ENCODE measurements at places on chromosomes 1 and 21. TPM values are rescaled to one million over a fixed set of nuclear protein-coding genes. Genes with fewer than 3 reads are reported as not detected.

Gene SPRR2B
- not detected for total RNA-seq

Gene KLHL20
- total RNA-seq, result 28.7 TPM

Gene OR2M3
- not detected for total RNA-seq

Gene TMED5
- 43.7 TPM for total RNA-seq

Gene MAST2
- total RNA-seq, result 9.7 TPM

Gene LZIC
- total RNA-seq, result 28.6 TPM

Gene CENPL
- total RNA-seq, result 8.3 TPM

Gene SYCP1
- total RNA-seq, result not detected

Gene LEPROT
- 21.7 TPM for total RNA-seq

Gene PARS2
- total RNA-seq, result 0.85 TPM

DNA sequence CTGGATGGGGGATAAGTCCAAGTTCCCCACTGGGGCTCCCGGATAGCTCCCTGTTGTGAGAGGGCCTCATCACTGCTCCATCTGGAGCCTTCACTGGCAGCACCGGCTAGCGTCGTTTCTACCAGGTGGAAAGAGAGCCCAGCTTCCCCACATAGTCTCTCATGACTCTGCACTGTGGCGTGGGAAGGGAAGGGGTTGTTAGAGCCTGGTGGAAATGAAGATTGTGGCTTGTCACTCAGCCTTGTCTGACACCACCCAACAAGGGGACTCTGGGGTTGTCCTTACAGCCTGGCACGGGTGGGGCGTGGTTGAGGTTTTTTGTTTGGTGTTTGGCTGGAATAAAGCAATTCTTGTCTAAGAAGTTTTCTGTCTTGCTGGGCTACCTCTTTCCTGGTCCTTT lies 94.6 kb downstream of the ADARB1 start:
- no peak for DNase-seq

- DNase-seq, result no peak
Observed at GRCh38 chr21:28018741-28019669, 973.7 kb downstream of the LTN1 start.

GRCh38 chr1:34013136-34013535 lies 149.3 kb downstream of the HMGB4 start:
- DNase-seq, result no peak

DNA sequence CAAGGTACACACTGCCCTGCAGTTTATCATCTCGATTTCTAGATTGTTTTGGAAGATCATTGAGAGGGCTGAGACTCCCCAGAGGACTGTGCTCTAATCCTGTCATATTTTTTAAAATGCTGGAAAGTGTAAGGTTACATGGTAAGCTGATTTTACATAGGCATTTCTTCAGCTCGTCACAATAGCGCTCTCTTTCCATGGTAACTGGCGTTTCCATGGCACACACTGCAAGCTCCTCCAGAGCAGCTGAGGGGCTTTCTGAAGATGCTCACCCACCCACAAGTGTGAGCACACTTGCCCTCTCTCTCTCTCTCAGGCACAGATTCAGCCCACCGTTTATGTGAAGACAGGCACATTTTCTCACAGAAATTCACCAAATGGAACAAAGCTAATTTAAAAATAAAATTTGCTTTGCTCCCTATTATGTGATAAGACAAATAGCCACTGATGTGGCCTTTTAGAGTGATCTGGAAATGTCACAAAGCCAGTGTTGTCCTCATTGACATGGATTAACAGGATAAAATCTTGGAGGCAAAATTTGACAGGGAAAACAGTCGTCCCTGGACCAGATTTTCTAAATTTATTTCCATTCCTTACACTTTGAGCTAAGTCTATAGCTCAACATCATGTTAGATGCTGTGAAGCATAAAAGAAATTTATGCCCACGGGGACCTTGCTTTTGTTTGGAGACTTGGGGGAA lies 421.5 kb downstream of the RWDD3 start:
- no peak for DNase-seq

- DNase-seq, result no peak
Observed at GRCh38 chr21:38295997-38296764, 39.4 kb downstream of the KCNJ15 start.

- DNase-seq, result no peak
Observed at GRCh38 chr1:113488576-113489177, 98.4 kb downstream of the MAGI3 start.

DNA sequence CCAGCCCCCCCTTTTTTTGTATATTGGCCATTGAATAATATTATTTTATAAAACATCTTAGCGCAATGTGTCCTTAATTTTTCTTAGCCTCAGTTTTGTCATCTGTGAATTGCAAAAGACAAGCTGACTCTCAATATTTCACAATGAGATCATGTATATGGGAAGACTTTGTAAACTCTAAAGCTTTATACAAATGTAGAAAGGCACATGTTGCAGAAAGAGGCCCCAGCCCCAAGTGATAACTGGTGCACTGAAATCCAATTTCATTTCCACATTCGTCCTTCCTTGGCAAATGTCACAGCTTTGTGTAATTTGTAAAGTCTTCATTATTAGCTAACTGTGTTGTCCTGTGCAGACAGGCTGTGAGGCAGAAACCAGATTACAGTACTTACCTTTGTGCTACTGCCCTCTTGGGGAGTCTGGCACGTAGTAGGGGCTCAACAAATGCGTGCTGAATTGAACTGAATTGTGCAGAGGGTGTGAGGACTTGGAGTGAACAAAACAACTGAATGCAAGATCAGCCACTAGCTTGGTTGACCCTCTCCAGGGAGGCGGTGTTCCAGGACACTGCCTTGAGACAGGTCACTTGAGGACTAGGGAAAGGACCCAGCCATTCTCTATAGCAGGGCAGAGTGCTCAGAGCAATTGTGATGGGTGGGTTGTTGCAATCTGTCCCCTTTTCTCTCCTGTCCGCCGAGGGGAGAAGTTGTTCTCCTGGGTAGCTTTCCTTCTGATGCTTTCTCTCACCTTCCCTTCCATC lies 74.6 kb downstream of the LMO4 start:
- DNase-seq, result no peak

GRCh38 chr1:198399452-198399851 lies 141.0 kb downstream of the ATP6V1G3 start:
- no peak for DNase-seq

DNA sequence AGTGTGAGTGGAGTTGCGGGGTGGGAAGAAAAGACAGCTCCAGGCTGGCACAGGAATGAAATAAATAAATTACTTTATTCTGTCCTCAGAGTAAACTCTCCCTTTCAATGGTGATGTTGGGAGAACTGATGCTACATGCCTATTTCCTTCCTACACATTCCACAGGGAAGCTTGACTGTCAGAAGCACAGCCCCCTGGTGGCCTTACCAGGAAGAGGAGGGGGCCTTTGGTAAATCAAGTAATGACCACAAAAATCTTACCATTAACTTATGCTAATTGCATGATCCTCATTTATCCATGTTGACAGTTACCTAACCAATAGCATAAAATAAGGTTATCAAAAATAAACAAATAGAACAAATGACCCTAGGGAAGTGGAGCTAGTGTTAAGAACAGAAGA lies 605.0 kb upstream of the PKN2 start:
- no peak for DNase-seq

DNA sequence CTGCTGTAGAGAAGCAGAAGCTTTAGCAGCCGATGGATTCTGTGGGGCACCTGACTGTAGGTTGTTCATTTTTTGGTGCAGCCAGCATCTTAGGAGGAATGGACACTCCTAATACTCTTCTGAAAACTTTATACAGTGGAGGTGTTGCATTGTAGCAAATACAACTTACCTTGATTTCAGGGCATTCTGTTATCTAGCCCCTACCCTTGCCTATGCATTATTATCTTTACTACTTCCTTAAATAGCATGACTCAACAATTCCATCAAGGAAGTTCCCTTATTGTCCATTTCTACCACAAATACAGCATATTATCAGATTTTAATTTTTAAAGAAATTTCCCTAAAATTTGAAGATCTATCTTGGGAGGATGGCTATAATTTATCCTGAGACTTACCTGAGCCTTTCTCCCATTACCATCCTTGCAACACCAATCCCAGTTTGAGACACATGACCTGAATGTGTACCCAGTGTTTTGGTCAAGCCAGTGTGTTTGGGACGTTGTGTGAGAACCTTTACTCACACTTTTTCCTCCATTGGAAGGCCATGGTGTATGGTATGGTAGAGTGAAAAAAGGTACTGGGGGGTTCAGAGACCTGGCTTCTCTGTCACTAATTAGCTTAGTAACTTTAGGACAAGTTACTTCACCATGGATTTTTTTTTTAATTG lies 9.2 kb downstream of the POU2F1 start:
- DNase-seq, result no peak

DNA sequence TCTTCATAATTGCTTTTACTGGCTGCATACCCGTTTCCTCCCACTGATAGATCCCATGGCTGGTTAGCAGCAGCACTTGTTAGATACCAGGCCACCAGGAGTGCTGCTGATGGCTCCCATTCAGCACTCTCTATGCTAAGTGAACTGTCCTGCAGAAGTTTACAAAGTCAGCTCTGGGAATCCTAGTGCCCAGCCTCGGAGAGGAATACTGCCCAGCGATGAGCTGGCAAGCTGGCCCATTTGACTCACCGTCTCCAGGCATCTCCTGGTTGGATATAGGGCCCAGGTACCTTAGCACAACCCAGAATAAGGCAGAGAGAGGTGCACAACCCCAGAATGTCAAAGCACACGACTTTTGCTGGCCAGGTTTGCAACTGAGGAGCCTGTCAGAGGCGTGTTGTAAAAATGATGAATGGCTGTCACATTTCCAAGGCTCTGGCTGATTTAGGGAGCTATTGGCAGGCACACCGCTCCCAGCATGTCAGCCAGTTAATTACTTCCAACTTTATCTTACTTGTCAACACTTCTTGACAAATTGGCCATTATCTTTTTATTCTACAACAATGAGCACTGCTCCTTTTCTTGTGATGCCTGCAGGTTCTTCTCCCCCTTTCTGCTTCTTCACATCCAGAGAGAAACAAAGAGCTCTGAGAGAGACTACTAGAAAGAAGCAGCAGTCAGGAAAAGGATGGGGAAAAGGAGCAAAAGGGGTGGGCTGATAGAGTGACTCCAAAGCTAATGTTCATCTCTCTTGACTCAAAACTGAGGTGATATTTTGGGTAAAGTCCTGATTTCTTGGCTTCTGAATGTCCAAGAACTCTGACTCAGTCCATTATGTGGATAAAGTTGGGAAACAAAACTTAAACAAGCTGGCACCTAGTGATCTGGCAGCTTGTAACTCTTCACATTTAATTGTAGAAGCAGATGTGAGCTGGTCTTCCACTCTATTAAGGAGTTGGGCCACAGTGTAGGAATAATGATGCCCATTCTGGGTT lies 10.8 kb upstream of the ANGPTL7 start:
- DNase-seq, result no peak

DNA sequence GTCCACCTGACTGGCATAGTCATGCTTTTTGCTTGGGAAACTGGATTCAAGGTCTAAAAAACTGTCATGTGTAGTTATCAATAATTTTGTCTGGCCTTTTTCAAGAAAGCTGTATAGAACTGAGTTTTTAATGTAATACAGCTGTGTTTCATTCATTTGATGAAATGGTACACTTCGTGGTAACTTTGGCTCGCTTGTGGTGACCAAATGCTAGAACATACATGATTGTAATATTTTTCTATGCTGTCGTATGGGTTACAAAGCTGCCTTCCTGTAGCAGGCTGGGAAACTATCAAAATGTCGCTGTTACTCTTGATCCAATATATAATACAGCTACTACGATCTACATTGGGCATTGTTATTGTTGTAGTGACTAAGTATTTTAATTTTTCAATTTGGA lies 2.1 kb downstream of the LRRC42 start:
- no peak for DNase-seq

DNA sequence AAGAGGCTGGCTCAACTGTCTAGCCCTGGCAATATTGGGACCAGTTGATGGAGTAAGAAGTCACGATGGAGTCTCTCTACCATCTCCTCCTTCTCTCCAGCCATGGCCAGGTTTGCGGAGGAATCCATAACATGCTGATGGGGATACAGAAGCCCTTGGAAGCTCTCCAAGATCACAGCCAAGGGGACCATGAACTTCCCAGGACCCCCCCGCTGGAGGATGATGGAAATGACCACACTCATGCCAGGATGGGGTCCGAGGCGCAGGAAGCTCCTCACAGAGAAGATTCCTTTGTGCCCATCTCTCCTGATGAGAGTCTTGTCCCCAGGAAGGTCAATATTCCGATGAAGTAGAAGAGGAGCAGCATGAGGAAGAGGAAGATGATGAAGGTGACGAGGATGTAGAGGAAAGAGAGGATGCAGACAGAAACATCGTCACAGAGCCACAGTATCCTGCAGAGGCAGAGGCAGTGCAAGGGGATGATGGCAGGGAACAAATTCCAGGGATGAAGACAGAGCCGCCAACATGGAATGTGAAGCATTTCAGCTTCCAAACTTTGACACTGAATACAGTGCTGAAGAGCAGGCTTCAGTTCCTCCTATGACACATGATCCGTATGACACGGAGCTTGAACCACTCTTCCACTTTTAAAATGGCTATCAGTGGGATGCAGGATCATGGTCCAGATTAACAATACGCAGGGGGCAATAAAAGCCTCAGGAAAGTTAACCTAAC lies 57.9 kb upstream of the EDN2 start:
- no peak for DNase-seq

- no peak for DNase-seq
Observed at GRCh38 chr1:27885114-27885528, 12.8 kb downstream of the THEMIS2 start.

- DNase-seq, result no peak
Observed at GRCh38 chr1:116971965-116972673, 29.4 kb upstream of the CD101 start.

DNA sequence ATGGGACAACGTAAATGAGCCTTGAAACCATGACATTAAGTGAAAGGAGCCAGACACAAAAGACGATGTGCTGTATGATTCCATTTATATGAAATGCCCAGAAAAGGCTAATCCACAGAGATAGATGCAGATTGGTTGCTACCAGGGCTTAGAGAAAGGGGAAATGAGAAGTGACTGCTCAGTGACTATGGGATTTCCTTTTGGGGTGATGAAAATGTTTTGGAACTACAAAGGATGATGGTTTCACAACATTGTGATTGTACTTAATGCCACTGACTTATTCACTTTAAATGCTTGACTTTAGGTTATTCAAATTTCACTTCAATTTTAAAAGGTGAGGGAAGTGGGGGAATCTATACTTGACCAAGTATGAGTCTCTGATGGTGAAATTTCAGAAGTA lies 414.3 kb downstream of the SETD4 start:
- no peak for DNase-seq

DNA sequence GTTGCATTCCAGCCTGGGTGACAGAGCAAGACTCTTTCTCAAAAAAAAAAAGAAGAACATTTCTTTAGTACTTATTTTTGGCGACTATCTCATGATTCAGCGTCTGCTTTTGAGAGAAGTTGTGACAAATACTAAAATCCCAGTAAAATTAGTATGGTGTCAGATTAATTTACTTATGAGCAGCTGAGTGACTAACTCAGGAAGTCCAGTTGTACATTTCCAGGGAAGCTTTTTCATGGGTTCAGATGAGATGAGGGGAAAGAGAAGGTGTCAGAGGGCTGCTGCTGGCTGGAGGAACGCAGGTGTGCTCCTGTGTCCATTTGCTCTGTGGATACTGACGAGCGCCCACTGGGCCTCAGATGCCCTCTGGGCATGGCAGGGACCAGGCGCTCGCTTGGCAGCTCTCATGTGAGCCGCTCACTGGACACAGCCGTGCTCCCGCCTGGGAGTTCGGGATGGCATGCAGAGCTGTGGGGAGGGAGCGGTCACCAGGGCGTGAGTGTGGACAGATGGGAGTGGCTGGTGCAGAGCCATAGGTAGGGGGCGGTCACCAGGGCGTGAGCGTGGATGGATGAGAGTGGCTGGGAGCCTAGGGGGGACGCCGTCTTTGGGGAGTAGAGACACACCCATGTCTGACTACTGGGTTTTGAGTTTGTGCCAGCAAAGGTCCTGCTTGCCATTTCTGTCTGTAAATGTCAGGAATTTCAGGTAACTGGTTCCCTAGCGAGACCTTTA lies 55.0 kb downstream of the ADARB1 start:
- no peak for DNase-seq

Data from T-cell (primary cell).